ENCODE measurements at places on chromosomes 1 and 21. TPM values are rescaled to one million over a fixed set of nuclear protein-coding genes. Genes with fewer than 3 reads are reported as not detected.

MPL gene
- total RNA-seq: 0.25 TPM

DNA sequence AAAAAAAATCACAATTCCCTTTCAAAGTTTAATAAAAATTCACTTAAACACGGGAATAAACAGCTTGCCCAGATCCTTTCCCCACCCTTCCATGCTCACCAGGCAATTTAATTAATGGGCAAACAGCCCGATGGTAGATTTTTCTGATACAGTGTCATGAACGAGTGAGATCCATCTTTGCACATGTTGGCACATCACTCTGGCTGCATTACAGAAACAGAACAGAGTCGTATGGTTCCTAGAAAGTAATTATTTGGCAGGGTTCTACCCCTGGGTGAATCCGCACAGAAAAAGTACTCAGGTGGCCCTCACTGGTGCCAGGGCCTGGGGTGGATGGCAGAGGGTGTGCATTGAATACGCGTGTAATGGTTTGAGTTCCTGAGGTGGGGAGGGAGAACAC is 24.6 kb upstream of the OVAAL start:
- no peak for DNase-seq
- H3K4me1 ChIP-seq: peaks cover 5% of the 10 kb centered on the region
- H3K4me3 ChIP-seq: no peak overlapping the region
- no peak overlapping the region for H3K27ac ChIP-seq
- no peaks in the 10 kb centered on the region for H3K27me3 ChIP-seq

DDR2 gene
- total RNA-seq: 33.7 TPM

DNA sequence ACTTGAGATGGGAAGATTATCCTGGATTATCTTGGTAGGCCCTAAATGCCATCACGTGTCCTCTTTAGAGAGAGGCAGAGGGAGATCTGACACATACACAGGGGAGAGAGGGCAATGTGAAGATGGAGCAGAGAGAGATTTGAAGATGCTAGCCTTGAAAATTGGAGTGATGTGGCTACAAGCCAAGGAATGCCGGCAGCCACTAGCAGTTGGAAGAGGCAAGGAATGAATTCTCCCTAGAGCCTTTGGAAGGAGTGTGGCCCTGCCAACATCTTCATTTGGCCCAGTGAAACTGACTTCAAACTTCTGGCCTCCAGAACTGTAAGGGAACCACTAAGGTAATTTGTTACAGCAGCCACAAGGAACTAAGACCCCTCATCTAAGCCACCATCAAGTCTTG is 8.9 kb upstream of the CAMTA1 start:
- no peak overlapping the region for H3K4me3 ChIP-seq
- no peaks in the 10 kb centered on the region for H3K4me1 ChIP-seq
- no peaks in the 10 kb centered on the region for H3K36me3 ChIP-seq
- H3K27me3 ChIP-seq: no peaks in the 10 kb centered on the region
